ENCODE measurements at places on chromosomes 5 and 9.

GRCh38 chr5:171523781-171524180, 104.3 kb downstream of the FGF18 start:
- DNase-seq = no peak

DNA sequence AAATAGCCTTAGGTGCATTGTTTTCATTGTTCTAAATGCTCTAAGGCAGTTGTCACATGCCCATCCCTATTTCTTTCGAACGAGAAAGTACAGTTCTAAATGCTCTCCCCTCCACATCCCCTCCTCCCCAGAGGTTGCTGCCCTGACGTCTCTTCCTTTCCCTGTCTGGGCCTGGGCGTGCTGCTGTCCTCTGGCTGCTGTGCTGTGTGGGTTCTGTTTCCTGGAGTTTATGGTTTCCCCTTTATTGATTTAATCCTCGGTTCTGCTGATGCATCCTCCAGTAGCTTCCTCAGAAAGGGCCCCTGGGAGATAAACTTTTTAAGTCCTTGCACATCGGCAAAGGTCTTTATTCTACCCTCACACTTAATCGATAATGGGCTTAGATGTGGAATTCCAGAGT, 48.8 kb downstream of the MVB12B start:
- no peak for DNase-seq

- no peak for DNase-seq
Measured at GRCh38 chr5:10475931-10476676, 34.4 kb downstream of the ROPN1L start.

DNA sequence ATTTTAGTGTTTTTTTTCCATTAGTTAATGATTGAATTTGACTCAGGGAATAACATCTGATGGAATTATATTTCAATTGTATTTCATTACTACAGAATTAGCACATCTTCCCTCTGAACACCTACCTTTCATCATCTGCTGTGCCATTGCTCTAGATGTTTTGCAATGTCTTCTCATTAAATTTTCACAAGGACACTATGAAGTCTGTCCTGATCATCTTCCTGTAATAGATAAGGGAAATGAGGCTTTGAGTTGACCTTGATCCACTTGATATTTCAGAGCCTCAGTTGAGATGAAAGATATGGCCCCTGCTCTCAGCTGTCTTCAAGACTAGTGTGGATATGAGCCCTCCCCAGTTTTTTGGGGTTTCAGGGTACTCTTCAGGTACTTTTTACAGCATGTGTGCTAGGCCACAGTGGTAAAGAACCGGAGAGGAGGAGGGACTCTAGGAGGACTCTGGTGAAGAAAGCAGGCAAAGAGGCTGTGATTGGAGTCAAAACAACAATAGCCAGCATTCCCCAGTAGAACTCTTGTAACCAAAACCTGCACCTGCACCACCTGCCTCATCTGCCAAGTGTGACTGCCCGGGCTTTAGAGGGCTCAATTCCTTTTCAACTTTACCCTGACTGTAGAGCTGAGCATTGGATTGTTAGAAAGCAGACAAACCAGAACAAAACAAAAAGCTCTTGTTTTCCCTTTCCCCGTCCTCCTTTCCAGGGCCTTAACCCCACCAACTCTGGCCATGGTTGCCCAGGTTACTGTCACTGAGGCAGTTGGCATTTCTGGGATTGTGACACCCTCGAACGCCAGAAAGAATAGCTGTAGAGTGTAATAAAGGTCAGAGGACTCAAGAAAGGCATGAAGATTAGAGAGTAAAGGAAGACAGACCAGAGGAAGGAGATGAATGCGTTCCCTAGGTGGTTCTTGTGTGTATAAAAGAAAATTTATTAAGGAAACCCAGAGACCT, 56.3 kb downstream of the ERAP1 start:
- DNase-seq = no peak

DNA sequence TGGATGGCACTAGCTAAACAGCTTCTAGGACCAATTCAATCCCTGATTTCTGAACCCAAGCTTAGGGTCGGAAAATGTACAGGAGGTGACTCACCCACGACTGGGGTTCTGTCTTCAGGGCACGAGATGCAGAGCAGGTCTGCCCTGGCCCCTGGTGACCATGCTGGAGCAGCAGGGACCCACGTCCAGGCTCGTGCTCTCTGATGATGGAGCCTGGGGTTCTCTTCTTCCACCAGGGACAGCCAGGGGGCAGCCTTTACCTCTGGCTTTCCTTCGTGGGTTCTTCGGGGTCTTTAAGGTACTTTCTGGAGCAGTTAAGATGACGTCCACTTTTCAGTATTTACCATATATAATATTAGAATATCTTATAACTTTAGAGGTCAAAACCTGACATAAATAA, 2.1 kb downstream of the CFAP77 start:
- no peak for DNase-seq
